ENCODE measurements at places on chromosomes 1 and 21. TPM values are rescaled to one million over a fixed set of nuclear protein-coding genes. Genes with fewer than 3 reads are reported as not detected.
A peak's percentile ranks its signal among the peaks of the same experiment; 100 is the strongest.

DNA sequence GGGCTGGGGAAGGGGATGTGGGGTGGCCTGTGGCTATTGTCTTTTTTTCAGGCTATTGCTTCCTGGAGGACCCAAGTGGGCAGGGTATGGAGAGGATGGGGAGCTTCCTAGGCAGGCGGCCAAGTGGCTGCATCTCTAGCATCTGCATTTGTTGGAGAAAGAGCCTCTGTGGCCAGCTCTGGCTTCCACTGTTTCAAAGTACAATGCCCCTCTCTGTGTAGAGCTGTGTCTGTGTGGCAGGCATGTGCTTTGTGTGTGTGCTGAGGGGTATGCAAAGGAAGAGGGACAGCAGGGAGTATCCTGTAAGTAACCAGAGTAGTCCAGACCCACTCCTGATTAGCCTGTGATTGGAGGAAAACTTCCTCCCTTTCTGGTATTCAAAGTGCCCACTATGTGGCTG is 40.6 kb downstream of the KCNA2 start:
- no peak for DNase-seq

The GBP4 gene
- polyA plus RNA-seq = 6.8 TPM

The MKNK1 gene
- polyA plus RNA-seq = 63.6 TPM

The GJA9 gene
- polyA plus RNA-seq = not detected

The UMODL1 gene
- 0.79 TPM for polyA plus RNA-seq

DNA sequence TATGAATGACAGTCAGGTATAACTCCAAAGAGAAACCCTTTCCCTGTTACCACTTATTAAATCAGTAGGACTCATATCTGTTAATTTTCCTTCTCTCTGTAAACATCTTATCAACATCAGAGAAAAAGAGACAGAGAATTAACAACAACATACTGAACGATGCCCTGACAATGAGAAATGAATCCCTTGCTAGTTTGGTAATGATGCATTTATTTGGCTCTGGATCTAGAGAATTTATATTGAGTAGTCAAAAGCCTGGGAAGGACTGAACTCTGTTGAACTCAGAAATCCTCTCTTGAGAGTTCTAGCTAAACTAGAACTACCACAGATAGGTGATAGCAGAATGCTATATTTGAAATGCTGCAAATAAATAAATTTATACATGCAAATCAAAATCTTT is 325.6 kb downstream of the DISC1 start:
- no peak for DNase-seq

DNA sequence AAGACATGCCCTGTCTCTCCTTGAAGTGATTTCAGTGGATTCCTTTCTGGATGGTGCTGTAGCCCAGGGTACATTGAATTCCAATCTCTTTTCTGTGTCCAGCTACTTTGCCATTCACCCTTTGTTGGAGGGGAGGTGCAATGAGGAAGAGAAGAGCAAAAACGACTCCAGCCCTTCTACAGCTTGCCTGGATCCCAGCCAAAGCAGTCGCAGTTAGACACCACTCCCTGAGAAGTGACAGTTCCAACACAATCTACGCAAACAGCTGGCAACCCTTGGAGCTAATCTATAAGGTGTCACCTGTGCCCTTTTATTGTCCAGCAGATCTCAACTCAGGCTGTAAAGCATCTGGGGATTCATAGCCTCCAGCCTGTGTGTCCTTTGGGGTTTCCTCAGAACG is 4.6 kb downstream of the CD244 start:
- no peak for DNase-seq

DNA sequence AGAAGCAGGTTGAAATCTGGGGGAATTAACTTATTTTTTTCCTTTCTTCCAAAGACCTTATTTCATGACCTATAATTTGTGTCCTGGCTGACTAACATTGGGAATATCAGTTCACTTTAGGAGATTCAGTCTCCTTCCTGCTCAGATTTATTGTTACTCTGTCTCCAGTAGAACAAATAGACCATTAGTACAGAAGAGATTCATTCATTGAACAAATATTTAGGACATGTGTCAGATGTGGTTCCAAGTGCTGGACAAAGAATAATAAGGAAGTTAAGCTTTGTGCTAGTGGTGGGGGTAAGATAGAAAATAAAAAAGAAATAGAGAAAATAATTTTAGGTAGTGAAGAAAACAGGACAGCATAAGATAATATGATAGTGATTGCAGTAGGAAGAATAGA is 20.3 kb downstream of the ZMYM4 start:
- no peak for DNase-seq

DNA sequence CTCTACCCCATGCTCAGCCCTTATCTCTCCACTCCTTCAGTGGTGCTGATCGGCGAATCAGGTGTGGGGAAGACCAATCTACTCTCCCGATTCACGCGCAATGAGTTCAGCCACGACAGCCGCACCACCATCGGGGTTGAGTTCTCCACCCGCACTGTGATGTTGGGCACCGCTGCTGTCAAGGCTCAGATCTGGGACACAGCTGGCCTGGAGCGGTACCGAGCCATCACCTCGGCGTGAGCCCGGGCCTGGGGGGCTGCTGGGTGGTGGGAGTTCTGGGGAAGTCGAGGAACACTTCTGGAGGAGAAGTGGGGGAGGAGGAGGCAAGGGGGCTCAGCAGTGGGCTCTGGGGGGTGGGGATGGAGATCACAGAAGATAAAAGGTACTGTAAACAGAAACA is 4.9 kb downstream of the RAB25 start:
- no peak for DNase-seq

The NPHS2 gene
- polyA plus RNA-seq = not detected

DNA sequence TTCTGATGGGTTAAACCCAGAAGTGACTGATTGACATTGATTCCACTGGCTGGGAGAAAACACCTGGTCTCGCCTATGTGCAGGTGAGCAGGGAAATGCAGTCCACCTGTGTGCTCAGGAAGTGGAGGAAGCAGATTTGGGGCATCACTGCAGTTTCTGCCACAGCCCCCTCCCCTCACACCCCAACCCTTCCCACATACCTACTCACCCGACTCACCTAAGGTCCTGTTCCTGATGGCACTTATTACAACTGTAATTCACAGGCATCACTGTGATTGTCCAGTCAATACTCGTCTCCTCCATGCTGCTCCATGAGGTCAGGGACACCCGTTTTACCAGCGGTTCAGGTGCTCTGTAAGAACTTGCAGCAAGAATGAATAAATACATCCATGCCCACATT is 68.5 kb downstream of the PCP4 start:
- no peak for DNase-seq

The HOOK1 gene
- 3.6 TPM for polyA plus RNA-seq

The TGFBR3 gene
- polyA plus RNA-seq = 13.9 TPM

GRCh38 chr1:207077470-207078377 is 10.9 kb upstream of the C4BPB start:
- DNase-seq = peak; percentile 83

- no peak for DNase-seq
These were observed 21.8 kb upstream of the DYNLT5 start for GRCh38 chr1:66730462-66730861.

The NECTIN4 gene
- not detected for polyA plus RNA-seq

Data from adrenal gland (tissue), 19 donors.